ENCODE measurements at places on chromosomes 2 and 18.

DNA sequence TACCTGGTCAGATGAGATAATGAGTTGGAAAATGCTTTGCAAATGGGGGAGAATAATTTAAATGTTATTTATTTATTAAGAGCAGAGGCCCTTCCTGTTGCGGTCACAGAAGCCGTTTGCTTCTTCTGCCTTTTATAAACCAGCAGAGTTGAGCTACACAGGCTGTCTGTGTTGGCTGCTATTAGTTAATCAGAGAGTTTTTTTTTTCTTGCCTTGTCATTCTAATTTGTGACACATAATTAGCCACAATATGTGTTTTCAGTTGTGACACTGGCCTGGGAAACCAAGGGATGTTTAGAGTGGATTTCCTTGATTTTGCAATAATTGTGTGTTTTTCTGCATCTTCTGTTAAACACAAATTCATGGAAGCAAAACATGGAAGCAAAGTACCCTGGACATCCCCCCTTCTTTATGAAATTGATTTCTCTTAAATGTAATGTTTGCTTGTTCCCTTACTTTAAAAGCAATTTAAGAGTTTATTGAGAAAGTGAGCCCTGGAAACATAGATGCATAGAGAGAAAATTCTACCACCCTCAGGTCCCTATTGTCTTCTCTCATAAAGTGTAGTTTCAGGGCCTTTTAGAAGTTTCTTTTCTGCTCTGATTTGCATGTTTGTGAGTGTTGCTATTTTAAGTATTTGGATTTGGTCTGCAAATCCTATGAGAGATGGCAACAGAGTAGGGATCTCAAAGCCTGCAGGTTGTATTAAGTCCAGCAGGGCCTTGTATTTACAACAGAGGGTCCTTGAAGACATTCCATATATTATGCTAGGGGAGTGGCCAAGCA, 22.8 kb upstream of the IL37 start:
- DNase-seq: no peak

- peak; percentile 10 for DNase-seq
These were observed 477.4 kb downstream of the CPS1 start for GRCh38 chr2:211033765-211034164.

DNA sequence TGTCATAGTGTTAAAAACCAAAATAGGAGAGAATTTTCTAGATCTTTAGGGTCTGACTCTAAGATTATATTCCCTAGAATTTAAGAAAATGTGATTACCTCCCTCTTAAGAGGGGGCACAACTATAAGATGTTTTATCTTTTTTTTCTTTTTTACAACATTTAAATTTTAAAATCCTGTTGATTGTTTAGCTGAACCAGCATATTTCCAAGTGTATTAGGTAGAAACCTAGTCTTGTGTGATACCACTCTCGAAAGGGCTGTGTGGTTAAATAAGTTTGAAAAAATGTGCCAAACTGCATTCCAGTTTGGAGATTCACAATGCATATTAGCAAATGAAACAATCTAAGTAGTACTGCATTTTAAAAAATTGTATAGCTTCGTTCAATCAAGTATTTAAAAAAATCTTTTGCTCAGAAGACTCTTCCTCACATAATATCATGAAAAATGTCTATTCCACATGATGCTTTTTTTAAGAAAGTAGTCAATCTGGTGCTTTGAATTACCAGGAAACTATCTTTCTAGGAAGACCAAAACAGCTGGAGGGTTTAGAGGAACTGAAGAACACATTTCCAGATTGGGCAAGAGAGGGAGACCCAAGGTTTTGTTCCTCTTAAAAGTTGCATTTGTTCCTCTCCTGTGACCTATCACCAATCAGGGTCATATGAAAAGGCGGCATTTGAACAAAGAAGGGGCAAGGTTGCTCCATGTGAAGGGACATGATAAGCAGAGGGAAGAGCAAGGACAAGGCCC, 98.8 kb downstream of the DPP4 start:
- no peak for DNase-seq

DNA sequence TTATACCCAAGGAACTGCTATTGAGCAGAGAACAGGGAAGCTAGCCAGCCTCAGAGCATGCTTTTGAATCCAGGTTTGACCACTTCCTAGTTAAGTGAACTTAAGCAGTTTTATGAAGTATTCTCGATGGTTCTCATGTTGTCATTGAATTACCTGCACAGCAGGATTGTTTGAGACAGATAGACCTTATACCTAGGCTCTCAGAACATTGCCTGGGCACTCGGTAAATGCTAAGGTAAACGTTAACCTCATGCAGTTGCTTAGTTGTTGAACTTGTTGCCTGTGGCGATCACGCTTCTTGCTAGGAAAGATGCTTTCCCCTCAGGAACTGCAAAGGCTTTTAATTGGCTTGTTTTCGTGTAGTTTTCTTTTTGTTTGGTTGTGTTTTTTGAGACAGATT, 34.0 kb upstream of the CHMP1B start:
- DNase-seq: no peak

DNA sequence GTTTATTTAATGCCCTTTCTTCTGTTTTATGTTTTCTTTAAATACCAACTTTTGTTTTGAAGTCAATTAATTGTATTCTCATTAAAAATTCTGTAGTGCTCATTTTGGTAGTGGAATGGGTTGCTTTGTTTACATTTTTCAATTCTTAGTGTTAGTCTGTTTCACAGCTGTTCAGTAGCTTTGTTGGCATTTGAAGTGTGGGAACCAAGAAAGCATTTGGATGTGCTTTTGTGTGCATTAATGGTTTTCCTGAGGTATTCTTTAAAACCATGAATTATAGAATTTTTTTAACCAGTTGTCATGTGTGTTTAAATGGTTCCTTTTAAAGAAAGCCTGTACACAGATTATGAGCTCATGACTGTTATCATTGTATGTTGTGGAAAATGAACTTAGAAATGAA, 19.7 kb downstream of the MIB1 start:
- no peak for DNase-seq

DNA sequence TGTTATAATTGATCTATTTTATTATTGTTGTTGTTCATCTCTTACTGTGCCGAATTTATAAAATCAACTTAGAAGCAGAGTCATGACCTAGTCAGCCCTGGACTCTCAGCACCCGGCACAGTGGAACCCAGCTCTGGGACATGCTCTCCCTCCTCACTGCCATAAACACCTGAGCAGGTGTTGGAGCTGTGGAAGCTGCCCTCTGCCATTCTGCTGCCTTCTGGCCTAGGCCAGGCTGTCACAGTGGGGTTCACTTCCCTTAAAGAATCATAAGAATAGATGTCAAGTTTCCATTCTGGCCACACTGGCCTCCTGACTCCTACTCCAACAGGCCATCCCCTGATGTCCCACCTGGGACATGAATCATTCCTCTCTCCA, 192.2 kb downstream of the ZFP36L2 start:
- DNase-seq: no peak

- no peak for DNase-seq
These were observed 249.4 kb upstream of the SOX11 start for GRCh38 chr2:5442736-5443135.

DNA sequence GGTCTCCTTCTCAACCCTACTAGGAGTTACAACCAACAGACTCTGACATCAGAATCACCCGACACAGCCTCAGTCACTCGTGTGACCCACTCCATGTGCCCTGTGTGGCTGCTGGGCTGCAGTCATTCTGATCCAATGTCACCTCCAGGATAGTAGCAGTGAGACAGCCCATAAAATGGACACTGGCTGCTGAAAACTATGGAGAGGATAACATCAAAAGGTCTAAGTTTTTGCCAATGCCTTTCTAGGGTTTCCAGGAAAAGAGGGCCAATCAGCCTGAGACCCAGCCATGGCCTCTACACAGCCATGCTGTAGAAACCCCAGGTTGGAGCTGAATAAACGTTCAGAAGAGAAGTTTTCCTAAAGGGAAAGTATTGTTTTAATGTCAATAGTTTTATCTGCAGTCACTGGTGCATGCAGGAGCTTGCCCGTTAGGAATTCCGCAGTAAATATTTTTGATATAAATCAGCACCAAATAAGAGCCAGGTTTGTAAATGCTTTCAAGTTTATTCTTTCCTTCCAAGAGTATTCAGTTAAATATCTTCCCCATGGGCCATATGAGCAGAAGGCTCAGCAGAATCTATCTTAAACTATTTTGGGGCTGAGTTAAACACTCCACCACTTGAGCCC, 92.2 kb upstream of the PID1 start:
- no peak for DNase-seq

GRCh38 chr18:61570070-61570469, 236.8 kb downstream of the CDH20 start:
- DNase-seq: no peak

DNA sequence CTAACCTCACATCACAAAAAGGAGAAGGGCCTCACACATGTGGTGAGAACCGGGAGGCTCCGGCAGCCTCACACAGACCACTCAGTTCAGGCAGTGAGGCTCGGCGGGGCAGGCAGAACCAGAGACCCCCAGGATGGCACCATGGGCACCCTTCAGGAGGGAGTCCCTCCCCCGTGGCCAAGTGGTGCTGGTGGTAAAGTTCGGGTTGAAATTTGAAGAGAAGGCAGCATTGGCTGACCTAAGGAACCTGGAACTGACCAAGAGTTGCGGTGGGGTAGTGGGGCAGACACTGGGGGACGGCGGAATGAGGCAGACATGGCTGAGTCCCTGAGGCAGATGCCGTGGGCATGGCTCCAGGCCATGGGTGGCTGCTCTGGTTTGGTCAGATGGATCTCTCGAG, 239.3 kb upstream of the MYT1L start:
- DNase-seq: no peak

DNA sequence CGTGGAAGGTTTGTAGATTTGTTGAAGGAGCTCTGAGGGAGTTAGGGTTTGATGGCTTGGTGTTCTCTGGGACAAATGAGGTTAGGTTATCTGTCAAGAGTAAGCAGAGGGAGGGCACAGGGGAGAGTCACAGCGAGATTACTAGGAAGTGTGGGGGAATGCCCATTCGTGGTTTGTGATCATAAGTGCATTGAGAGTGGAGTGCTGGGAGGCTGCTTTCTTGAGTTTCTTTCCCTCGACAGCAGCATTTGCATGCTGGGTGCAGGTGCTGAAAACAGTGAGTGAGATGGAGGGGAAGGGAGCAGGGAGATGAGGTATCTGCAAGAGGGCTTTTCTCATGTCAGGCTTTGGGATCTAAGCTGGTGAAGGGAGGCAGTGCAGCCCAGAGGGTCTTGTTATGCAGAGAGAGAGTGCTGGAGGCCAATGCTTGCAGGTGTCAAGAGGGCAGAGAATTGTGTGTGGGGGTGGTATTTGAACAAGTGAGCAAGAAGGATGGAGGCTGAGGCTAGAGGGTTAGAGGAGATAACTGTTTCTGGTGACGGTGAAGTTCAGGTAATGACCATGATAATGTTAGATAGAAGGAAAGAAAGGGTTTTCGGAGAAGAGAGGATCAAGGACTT, 8.8 kb downstream of the RALB start:
- DNase-seq: no peak

DNA sequence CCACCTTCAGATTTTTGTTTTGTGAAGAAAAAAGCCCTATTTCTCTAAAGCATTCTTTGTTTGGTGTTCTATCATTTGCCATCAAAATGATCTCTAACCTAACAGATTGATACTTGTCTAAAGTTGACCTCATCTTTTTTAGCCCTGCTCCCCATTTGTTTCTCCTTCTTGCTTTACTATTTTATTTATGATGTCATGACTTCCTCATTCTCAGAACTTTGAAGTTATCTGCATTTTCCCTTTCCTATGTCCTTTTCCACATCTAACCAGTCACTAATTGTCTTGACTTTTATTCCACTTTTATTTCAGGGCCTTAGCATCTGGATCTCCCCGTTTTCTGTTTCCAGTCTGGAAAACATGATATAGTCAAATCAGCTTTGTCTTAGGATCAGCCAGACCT, 8.3 kb downstream of the RAPGEF4 start:
- DNase-seq: no peak

- DNase-seq: no peak
These were observed 572.2 kb upstream of the SALL3 start for GRCh38 chr18:78407466-78407844.

DNA sequence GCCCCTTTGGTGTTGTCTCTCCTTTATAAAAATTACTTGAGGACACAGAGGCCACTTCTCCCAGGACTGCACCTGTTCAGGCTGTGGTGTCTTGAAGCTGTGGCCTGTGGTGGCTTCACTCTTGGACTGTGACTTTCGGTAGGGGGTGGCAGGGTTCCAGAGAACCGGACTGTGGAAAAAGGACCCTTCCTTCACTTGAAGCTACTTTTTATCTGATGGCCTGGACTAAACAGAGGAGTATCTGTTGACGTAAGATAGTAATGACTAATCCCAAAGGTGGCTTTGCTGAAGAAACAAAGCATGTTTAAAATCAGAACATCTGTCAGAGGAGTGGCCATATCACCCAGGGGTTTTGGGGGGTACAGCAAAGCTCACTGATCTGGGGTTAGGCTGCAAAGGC, 60.8 kb downstream of the CENPO start:
- DNase-seq: no peak

- peak; percentile 57 for DNase-seq
These were observed 7.6 kb upstream of the PRKCE start for GRCh38 chr2:45643543-45644542.

GRCh38 chr2:191217580-191217979, 27.6 kb upstream of the MYO1B start:
- DNase-seq: peak; percentile 27

DNA sequence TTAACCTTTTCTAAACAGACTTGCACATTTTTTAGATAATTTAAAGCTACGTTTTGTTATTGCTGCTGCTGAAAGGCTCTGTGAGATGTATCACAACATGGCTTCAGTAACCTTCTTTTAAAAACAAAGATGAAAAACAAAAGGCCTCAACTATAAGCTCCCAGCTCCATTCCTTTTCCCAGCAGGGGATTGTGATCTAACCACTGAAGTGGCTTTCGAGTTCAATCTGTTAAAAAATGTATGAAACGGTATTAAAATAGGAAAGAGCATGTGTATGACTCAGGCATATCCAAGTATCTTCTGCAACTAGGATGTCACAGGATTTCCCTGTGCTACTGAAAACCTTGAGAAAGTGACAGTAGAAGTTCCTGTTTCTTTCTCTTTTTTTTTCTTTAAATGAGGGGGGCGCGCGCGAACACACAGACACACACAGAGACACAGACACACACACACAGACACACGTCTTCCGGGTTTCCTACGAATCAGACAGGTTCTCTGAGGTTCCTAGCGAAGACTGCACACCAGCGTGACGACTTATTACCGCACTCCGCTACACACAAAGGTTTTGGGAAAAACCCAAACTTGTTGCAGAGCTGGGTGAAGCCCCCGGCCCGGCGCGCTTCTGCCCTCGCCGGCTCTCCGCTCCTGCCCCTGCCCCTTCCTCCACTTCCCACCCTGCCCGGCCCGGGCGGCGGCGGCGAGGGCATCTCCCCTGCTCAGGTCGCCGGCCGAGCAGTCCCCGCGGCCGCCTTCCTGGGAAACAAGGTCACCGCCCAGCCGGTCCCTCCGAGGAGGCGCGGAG, 86.8 kb downstream of the RBMS1 start:
- DNase-seq: no peak

- DNase-seq: no peak
These were observed 206.0 kb downstream of the FHOD3 start for GRCh38 chr18:36503477-36503876.

DNA sequence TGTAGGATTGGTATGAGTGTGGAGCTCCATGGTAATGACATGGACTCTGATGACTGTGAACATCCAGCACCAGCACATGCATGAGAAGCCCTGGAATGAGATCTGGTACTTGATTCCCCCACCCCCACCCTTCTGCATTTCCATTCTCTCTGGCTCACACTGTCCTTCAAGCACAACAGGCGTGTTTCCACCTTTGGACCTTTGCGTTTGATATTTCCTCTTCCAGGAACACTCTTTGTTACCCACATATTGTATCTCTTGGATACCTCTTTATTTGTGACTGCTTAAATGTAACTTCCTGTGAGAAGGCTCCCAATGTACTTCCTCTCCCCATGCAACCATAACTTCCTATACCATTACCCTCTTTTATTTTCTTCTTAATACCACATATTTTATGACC, 263.8 kb downstream of the HNMT start:
- DNase-seq: no peak

- DNase-seq: peak; percentile 48
These were observed 56.2 kb downstream of the ITSN2 start for GRCh38 chr2:24304098-24304497.

Measured in RKO (cell line).